ENCODE measurements at places on chromosomes 5 and 9.

DNA sequence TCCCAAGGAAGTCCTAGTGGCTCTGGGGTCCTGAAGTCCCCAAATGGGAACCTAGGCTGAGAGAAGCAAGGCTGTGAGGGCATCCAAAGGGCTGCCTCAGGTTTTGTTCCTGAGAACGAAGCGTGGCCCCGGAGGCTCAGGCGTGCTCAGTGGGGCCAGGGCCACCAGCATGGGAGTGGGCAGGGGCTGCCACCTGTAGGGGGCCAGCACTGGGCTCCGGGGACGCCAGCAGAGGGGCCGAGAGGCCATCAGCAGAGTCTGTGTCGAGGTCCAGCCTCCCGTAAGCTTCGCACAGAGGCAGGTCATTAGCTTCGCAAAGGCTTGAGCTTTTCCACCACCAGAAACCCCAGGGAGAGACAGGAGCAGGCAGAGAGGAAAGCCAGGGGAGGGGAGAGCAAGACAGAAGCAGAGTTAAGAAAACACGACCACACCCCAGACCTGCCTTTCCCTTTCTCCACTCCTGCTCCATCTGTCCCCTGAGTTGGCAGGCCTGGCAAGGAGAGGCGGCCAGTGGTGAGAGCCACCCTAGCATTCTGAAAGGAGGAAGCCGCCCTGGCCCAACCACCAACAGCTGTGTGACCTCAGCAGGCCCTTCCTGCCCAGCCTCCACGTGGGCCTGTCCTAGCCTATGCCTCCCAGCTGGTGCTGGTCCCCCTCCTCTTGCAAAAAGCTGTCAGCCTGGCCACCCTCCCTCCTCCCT, 5.5 kb upstream of the SURF6 start:
- H3K36me3 ChIP-seq = no peaks in the 10 kb centered on the region
- no peak overlapping the region for H3K4me3 ChIP-seq
- 0 out of 2 replicates have a peak, but pooled peaks cover 4% of the 10 kb centered on the region for H3K4me1 ChIP-seq
- DNase-seq = no peak
- no peak overlapping the region for H3K27ac ChIP-seq
- no peaks in the 10 kb centered on the region for H3K27me3 ChIP-seq

GRCh38 chr5:80555099-80555498, 15.0 kb downstream of the ANKRD34B start:
- no peak overlapping the region for H3K4me3 ChIP-seq
- no peaks in the 10 kb centered on the region for H3K36me3 ChIP-seq
- no peaks in the 10 kb centered on the region for H3K4me1 ChIP-seq
- no peaks in the 10 kb centered on the region for H3K27me3 ChIP-seq

DNA sequence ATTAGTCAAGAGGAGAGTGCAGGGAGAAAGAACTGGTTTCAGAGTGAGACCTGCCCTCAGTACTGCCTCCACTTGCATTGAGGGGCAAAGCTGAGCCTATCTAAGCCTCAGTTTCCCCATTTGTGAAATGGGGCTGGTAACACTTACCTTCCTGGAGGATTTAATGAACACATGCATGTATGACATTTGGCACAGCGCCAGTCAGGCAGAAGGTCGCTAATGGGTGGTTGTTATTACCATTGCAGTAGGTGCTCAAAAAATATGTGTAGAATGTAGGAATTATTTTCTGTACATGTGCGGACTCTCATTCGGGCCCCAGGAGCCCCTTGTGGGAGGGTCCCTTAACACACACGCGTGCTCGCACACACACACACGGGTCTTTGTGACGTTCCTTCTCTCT, 10.9 kb downstream of the FAT2 start:
- DNase-seq = no peak
- no peaks in the 10 kb centered on the region for H3K4me1 ChIP-seq
- H3K4me3 ChIP-seq = no peak overlapping the region
- no peaks in the 10 kb centered on the region for H3K27me3 ChIP-seq
- no peak overlapping the region for H3K27ac ChIP-seq

DNA sequence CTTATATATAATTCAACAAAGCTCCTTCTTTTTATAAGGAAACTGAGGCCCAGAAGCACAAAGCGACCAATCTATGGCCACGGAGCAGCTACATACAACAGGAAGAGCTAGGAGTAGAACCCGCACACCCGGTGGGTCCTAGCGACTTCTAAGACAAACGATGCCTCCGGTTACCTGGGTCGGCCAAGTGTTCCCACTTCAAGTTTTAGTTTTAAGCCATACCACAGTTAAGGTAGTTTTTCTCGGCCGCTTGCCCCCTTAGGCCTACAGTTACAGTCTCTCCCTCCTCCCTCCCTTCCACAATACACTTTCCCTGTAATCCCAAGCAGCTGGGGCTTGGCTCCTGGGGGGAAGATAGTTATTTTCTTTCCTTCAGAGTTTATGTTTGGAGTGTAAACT, 533 bp downstream of the SREK1IP1 start:
- peak overlapping the region; percentile 95 for H3K4me3 ChIP-seq
- peak; percentile 13 for DNase-seq
- H3K36me3 ChIP-seq = peaks cover 4% of the 10 kb centered on the region

GRCh38 chr5:95768731-95769130, 37.6 kb downstream of the RHOBTB3 start:
- peaks cover 6% of the 10 kb centered on the region for H3K4me1 ChIP-seq
- no peak for DNase-seq
- no peak overlapping the region for H3K27ac ChIP-seq
- no peak overlapping the region for H3K4me3 ChIP-seq
- H3K27me3 ChIP-seq = no peaks in the 10 kb centered on the region
- no peaks in the 10 kb centered on the region for H3K36me3 ChIP-seq

- H3K4me1 ChIP-seq = peaks cover 25% of the 10 kb centered on the region
- DNase-seq = peak; percentile 48
- H3K27ac ChIP-seq = no peak overlapping the region
Measured at GRCh38 chr5:135543485-135544304, 7.9 kb upstream of the NEUROG1 start.

DNA sequence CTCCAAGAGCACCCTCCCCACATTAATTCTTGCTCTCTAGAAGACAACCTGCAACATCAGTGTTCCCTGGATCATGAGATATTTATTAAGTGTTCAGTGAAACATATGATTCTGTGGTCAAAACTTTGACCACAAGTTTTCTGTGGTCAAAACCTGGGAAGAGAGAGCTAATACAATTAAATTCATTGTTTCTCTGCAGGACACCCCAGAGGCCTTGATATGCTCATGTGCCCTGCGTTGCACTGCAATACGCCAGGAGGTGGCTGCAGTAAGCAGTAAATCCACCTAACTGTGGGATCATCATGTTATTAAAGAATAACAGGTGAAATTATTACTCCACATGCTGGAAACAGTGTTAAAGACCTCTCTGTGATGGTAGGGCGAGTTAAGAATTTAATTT, 109.3 kb upstream of the SPDL1 start:
- DNase-seq = no peak
- H3K27me3 ChIP-seq = no peaks in the 10 kb centered on the region
- no peaks in the 10 kb centered on the region for H3K36me3 ChIP-seq
- H3K4me3 ChIP-seq = no peak overlapping the region
- no peaks in the 10 kb centered on the region for H3K4me1 ChIP-seq

- no peaks in the 10 kb centered on the region for H3K4me1 ChIP-seq
- no peak overlapping the region for H3K4me3 ChIP-seq
Measured at GRCh38 chr5:14855366-14855765, 16.2 kb downstream of the ANKH start.

DNA sequence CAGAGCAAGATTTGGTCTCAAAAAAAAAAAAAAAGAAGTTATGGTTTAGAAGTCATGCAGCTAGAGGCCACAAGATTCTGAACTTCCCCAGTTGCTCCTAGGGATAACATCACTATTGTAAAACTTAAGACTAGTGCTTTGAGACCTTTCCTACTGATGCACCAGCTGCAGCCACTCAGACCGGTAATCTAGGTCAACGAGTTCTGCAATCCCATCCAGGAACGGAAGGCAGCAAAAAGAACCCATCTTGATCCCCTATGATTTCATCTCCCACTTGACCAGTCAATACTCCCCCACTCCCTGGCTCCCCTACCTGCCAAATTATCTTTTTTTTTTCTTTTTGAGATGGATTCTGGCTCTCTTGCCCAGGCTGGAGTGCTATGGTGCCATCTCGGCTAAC, 46.9 kb upstream of the TTC39B start:
- no peaks in the 10 kb centered on the region for H3K27me3 ChIP-seq
- no peak overlapping the region for H3K27ac ChIP-seq
- no peaks in the 10 kb centered on the region for H3K4me1 ChIP-seq
- DNase-seq = no peak
- no peak overlapping the region for H3K4me3 ChIP-seq

- no peaks in the 10 kb centered on the region for H3K4me1 ChIP-seq
- DNase-seq = no peak
- no peaks in the 10 kb centered on the region for H3K27me3 ChIP-seq
- no peaks in the 10 kb centered on the region for H3K36me3 ChIP-seq
Measured at GRCh38 chr5:34698109-34698419, 41.9 kb downstream of the RAI14 start.

- H3K27ac ChIP-seq = peak overlapping the region; percentile 92
- no peaks in the 10 kb centered on the region for H3K36me3 ChIP-seq
- H3K4me3 ChIP-seq = peak overlapping the region; percentile 63
- no peaks in the 10 kb centered on the region for H3K27me3 ChIP-seq
Measured at GRCh38 chr5:112929336-112930081, 7.5 kb upstream of the REEP5 start.

DNA sequence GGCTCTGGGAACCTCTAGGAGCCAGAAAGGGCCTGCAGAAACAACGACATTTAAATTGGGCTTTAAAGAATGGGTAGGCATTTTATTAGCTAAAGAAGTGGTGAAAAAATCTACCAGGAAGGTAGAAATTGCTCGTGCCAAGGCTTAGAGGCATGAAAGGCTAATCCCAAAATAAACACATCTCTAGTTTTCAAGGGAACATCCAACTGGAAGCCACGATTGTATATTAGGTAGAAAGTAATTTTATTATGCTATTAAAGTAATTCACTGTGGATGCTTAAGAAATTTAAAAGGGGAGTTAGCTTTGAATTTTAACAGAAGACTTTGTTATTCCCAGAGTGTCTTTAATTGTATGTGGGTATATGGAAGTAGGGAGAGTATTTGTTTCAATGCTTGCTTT, 17.5 kb upstream of the CNTLN start:
- H3K4me1 ChIP-seq = no peaks in the 10 kb centered on the region
- DNase-seq = no peak
- no peak overlapping the region for H3K27ac ChIP-seq
- no peaks in the 10 kb centered on the region for H3K27me3 ChIP-seq

DNA sequence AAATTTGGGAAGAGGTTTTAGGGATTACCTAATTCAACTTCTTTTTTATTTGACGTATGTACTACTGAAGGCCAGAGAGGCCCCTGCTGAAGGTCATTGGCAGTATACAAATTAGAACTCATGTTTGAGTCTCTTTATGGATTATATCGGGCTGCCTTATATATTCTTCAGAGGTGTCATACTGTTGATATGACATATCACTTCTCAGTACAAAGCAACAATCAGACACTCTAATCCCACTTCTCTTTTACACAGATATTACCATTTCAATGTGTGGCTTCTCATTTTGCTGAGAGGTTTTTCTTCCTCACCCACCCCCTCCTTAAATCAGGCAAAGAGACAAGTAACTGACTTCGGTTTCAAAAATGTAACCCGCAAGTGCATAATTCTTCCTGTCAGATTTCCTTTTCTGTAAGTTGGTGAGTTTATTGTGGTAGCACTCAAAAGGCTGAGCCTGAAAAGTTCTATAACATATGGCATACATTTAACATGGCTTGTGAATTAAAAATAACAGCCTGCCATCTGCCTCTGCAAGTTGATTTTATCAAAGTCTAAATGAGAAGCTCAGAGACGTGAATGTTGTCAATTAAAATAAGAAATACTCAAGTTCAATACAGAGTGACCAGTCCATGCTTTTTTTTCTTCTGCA, 163.6 kb upstream of the RORB start:
- DNase-seq = peak; percentile 63
- H3K4me1 ChIP-seq = peaks cover 27% of the 10 kb centered on the region
- H3K4me3 ChIP-seq = no peak overlapping the region

DNA sequence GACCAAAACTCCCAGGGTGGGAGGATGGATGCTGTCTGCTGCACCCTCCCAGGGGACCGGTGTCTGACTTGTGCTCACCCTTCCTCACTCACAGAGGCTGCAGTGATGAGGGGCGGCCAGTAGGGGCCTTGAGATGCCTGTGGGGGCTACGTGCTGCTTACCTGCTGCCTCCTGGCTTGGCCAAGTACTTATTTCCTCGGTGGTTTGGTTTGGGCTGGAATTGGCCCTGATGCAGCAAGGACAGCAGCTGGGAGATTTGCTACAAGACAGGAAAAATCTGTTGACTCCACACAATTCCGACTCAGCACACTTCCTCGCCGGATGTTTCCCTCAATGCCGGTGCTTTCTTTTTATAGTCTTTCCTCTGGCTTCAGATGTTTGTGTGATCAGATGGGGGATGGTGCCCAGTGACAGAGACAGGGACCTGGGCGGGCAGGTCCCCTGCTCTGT, 6.6 kb downstream of the PCDH12 start:
- H3K27me3 ChIP-seq = no peaks in the 10 kb centered on the region
- H3K4me3 ChIP-seq = no peak overlapping the region
- no peak overlapping the region for H3K27ac ChIP-seq
- DNase-seq = no peak
- no peaks in the 10 kb centered on the region for H3K4me1 ChIP-seq

DNA sequence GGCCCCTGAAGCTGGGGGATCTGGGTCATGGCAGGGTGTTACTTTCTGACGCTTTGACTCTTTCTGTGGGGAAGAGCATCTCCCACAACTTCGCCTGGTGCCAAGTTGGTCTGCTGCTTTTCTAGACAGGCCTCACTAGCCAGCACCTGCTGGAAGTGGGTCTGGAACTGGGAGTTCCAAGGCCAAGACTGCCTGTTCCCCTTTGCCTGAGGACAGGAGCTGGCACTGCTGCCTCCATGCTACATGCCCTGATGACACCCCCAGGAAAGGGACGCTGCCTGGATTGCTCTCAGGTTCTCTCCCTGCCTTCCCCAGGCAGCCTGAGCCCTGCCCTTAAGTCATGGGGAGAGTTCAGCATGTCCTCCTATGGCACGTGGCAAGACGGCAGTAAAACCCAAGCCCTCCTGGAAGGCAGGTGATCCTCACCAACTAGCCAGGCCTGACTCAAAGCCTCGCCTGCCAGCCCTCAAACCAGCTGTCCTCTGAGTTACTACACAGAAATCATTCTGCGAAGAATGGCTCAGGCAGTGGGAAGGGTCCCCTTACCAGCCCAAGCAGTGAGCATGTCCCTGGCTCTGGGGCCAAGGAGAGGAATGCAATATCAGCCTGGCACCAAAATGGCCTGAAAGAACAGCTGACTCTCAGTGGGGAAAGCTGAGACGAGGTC, 35.8 kb downstream of the SEC61B start:
- H3K27me3 ChIP-seq = no peaks in the 10 kb centered on the region
- no peak overlapping the region for H3K4me3 ChIP-seq
- H3K4me1 ChIP-seq = peaks cover 19% of the 10 kb centered on the region
- DNase-seq = no peak
- no peaks in the 10 kb centered on the region for H3K36me3 ChIP-seq

- no peaks in the 10 kb centered on the region for H3K36me3 ChIP-seq
- H3K27ac ChIP-seq = no peak overlapping the region
- H3K4me3 ChIP-seq = no peak overlapping the region
Measured at GRCh38 chr9:79390077-79390698, 181.6 kb upstream of the TLE4 start.
